Myometrial cell (primary cell): ENCODE measurements at places on chromosomes 12 and 14. TPM values are rescaled to one million over a fixed set of nuclear protein-coding genes. Genes with fewer than 3 reads are reported as not detected.

GPRC5D gene
- total RNA-seq = not detected in 2 replicates

FICD gene
- total RNA-seq = 4.9 and 6.4 TPM in 2 replicates

GLS2 gene
- 0.71 TPM in 1 of 2 replicates, not detected in the other for total RNA-seq

NRL gene
- total RNA-seq = under 0.01 and 0.29 TPM in 2 replicates

RAD9B gene
- total RNA-seq = 0.86 TPM in 1 of 2 replicates, not detected in the other

ACOT6 gene
- not detected in 2 replicates for total RNA-seq

DCAF11 gene
- total RNA-seq = 57.1 and 70.3 TPM in 2 replicates

CPNE8 gene
- 8.2 and 8.6 TPM in 2 replicates for total RNA-seq

BCL2L2 gene
- total RNA-seq = 16.7 and 21.1 TPM in 2 replicates

FAM181A gene
- total RNA-seq = not detected in 2 replicates

CMA1 gene
- total RNA-seq = not detected in 2 replicates

BORCS5 gene
- 17.6 and 25.9 TPM in 2 replicates for total RNA-seq

CALM1 gene
- 423 and 456 TPM in 2 replicates for total RNA-seq

PPP1R36 gene
- 0.18 and 1.2 TPM in 2 replicates for total RNA-seq

AQP6 gene
- total RNA-seq = not detected in 2 replicates
